H54 (cell line): ENCODE measurements at places on chromosomes 4 and X.

DNA sequence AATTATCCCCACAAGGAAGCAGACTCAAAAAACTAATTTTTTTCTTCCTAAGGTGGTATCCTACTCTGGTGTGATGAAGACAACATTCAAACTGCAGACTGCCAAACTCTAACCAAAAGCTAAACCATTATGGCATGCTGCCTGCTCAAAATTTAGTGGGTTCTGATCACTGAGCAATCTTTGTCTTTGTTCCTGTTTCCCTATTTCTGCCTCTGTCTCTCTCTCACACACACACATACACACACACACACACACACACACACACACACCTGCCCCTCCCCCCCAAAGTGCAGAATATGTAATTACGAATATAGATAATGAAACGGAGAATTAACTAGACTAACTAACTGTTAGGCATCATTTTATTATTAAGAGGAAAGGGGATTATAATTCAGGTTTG lies 1278.6 kb downstream of the PCDH7 start:
- no peak for DNase-seq

DNA sequence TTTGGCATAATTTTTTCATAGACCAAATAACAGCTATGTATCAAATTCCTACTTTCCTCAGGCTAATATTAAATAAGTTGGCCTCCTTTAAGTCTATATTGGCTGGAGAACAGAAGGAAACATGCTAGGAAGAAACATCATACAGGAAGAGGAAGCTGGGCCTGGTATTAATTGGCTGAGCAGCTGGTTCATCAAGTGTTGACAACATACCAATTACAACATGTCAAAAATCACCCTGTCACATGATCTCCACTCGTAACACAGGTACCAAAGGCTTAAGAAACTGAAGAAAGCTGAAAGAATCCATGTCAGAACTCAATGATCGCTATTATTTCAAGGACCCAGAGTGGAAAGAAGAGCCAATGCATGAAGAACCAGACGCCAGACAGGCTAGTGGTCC lies 10.5 kb downstream of the WDFY3 start:
- DNase-seq = no peak

DNA sequence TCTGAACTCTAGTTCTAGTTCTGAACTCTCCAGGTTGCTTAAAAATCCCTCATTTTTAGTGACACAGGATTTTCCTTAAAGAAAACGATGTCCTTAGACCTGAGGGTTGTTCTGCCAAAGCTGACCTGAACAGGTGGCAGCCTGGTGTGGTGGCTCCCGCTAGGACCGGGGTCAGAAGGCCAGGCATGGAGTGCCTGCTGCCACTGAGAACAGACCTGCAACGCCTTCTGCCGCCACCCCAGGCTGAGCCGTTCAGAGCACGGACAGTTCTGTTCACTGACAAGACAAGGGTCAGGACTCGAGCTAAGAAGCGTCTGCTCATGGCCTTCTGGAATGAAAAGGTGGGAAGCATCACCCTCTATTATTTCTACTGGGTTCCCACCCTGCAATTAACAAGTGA lies 15.8 kb downstream of the DCTD start:
- DNase-seq = no peak

- DNase-seq = no peak
Observed at GRCh38 chrX:107450823-107451509, 1.5 kb downstream of the FRMPD3 start.
